CD4-positive, alpha-beta T cell treated with Interleukin-12 subunit alpha and Interleukin-12 subunit beta, for 1 hour (primary cell): ENCODE measurements at places on chromosomes 3 and 15.
A peak's percentile ranks its signal among the peaks of the same experiment; 100 is the strongest.

- DNase-seq: peak; percentile 64
Measured at GRCh38 chr15:78103406-78104118, 11.2 kb downstream of the SH2D7 start.

DNA sequence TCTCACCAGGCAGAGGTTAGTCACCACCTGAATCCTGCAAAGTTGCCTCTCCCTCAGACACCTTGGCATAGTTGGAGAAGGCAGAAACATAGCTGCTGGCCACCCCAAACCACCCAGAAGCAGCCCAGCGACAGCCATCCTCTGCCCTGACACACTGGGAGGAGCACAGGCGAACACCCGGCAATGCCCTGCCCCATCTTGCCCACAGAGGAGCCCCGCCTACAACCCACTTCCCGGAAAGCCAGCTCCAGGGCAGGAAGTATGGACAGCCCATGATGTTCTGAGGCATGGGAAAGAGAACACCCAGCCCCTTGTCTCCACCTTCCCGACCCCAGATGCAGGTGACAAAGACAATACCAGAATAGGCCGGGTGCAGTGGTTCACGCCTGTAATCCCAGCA, 12.6 kb upstream of the SHISA5 start:
- DNase-seq: no peak

DNA sequence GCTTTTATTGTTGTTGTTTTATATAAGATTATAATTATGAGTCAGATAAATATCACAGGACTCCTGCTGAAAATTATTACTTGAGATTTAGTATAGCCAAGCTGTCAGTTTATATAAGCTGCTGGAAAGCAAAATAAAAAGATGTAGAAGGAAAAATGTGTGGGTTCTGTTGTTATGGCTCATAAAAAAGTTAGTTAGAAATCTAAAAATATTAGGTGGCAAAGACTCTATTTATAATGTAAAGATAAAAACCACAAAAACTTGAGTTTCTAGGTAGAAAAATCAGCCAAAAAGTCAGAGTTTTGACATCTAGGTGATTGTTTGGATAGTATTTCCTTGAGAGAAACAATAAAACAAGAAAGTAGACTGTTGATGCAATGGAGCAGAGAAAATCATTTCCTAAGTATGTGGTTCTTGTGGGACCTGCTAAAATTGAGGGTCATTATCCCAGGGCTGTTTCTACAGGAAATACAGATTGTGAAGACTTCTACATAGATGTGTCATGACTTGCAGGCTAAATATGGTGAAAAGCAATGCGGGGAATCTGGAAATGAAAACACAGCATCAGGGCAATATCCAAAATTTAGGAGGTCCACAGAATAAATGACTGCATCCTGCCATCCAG, 1109.6 kb upstream of the CADM2 start:
- DNase-seq: no peak

- DNase-seq: no peak
Measured at GRCh38 chr3:170826047-170826446, 43.9 kb downstream of the RPL22L1 start.

GRCh38 chr3:135989242-135989641, 23.7 kb downstream of the PPP2R3A start:
- no peak for DNase-seq

DNA sequence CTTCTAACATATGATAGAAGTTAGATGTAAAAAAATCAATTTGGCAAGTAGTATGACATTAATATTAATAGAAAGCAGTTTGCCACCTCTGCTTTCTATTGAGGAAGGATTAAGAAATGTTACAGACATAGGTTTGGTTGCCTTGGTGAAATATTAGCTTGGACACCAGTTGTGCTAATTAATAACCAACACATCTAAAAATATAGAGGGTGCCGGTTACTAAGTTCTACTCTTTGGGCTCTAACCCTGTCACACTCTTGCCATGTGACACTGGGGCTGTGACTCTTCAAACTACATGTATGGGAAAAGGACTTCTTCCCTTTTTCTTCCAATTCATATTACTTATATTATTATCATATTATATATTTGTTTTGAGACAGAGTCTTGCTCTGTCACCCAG, 64.4 kb downstream of the TRIM71 start:
- DNase-seq: no peak

GRCh38 chr3:100424261-100424660, 22.9 kb downstream of the LNP1 start:
- DNase-seq: no peak

DNA sequence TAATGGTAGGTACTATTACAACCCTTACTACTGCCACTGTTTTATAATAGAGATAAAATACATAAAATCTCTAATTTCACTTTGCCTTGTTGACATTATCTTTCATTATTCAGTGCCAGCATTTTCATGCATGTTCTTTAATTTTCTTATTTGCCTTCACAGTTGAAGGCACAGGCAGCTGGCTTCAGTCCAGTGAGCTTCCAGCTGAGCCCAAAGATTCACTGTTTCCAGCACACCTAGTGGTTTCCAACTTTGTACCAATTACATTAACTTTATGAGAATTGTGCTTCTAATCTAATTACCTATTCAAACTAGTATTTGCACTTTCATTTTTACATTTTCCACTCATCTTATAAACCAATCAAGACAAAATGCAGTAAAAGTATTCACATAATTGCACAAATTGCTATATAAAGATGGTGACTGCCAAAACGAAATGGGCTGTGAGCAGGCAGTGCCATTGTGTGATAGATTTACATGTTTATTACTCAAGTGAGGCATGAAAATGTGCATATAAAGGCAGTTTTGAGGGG, 228.3 kb downstream of the MFSD1 start:
- DNase-seq: no peak

- no peak for DNase-seq
Measured at GRCh38 chr3:17770682-17771081, 28.3 kb upstream of the TBC1D5 start.

GRCh38 chr3:45603226-45603625, 8.7 kb downstream of the LIMD1 start:
- DNase-seq: no peak

GRCh38 chr3:144167634-144168033, 196.0 kb downstream of the DIPK2A start:
- DNase-seq: no peak

GRCh38 chr3:33312361-33312760, 35.1 kb downstream of the FBXL2 start:
- DNase-seq: no peak

GRCh38 chr3:172221547-172221946, 182.2 kb downstream of the FNDC3B start:
- no peak for DNase-seq

DNA sequence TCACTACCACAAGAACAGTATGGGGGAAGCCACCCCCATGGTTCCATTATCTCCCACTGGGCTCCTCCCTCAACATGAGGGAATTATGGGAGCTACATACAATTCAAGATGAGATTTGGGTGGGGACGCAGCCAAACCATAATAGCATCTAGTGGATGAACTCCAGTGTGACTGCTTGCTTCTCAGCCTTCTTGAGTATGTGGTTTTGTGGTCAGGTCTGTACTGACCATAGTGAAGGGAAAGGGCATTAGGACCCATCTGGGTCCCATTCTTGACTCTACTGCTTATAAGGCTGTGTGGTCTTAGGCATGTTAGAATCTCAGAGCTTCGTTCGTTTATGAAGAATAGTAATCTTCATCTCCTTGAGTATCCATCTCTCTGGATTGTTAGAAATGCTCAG, 81.4 kb downstream of the CGNL1 start:
- DNase-seq: no peak

- no peak for DNase-seq
Measured at GRCh38 chr3:35718921-35719320, 79.6 kb downstream of the ARPP21 start.

DNA sequence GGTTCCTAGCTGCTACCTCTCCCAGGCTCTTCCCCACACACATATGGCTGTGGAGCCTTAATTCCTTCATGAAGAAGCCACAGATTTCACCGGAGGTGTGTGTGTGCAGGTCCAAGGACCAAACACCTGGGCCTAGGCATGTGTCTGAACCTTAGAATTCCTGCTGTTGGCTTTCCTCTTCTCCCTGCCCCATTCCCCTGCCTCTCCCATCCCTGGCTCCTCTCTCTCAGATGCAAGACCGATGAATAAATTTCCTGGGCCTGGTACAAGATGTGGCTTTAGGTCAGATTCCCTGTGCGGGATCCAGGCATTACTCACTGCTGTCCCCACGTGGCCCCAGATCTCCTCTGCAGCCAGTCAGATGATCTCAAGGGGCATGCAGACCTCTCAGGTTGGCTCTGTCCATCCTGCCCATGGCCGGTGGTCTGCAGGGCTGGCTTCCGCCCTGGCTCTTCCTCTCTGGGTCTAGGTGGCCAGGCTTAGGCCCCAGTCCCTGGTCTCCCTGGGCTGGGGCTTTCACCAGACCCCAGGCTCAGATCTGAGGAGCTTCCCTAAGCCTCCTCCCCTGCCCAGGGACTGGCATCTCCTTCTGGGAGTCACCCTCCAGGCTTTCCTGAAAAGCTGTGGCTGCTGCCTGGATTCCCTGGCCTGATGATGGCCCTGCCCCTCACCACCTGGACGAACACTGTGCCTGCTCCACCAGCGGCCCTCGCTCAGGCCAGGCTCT, 20.5 kb downstream of the CCR9 start:
- no peak for DNase-seq

DNA sequence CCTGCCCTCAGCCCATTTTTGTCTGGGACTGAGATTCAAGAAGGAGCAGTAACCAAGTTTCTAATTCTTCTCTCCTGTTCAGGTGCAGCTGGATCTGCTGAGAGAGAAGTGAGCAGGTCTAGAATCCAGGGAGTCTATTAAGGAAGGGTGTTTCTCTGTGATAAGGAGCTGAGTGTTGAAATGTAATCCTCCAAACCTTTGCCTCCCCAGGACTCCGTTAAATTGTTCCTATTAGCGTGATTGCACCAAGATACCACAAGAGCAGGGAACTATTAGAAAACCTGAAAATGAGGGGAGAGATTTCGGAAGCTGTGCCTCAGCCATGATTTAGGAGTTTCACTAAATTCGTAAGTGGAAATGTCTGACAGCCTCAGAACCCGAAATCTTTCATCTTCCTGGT, 192.6 kb downstream of the EBLN2 start:
- no peak for DNase-seq

GRCh38 chr3:158127250-158128219, 17.6 kb downstream of the RSRC1 start:
- no peak for DNase-seq

DNA sequence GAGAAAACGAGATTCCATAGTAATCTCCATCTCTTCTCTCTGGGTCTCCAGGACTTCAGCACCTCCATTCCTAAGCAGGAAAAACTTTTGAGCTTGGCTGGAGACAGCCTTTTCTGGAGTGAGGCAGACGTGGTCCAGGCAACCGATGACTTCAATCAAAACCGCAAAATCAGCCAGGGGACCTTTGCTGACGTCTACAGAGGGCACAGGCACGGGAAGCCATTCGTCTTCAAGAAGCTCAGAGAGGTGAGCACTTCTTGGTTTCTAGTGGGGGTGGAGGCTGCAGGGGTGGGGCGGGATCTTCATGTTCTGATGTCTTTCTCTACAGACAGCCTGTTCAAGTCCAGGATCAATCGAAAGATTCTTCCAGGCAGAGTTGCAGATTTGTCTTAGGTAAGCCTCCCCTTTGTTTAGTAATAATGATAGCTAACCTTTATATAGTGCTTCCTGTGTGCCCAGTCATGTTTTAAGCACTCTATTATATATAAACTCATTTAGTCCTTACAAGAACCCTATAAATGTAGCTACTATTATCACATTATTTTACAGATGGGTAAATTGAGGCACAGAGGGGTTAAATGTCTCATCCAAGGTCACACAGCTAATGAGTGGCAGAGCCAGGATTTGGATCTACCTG, 35.0 kb upstream of the TATDN2 start:
- DNase-seq: no peak

DNA sequence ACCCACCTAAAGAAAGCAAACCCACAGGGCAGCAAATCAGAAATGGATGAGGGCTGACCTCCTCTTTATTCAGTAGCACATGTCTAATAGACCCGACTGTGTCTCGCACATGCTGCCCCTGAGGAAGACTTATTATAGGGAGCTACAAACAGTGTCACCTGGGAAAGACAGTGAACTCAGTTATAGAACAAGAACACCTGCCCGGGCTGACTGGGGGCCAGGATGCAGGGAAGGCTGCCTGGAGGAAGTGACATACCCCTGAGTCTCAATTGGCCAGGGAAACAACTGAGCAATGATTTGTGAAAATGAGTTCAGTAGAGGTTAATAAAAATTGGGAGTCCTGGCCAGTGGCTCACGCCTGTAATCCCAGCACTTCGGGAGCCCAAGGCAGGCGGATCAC, 78.7 kb upstream of the CGNL1 start:
- DNase-seq: no peak

DNA sequence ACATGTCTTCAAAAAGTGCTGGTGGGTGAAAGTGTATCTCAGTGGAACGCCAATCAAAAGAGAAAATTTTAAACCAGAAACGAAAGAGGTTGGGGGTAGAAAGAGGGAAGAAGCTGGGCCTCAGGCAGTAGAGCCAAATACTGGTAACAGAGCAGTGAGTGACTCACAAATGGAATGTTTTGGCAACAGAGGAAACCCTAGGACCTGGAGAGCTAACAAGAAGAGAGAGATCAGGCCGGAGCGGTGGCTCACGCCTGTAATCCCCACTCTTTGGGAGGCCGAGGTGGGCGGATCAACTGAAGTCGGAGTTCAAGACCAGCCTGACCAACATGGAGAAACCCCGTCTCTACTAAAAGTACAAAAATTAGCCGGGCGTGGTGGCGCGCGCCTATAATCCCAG, 450.8 kb upstream of the NAALADL2 start:
- no peak for DNase-seq

GRCh38 chr15:34914317-34914716, 55.2 kb downstream of the AQR start:
- no peak for DNase-seq

GRCh38 chr3:55486857-55487380, at the start of gene WNT5A:
WNT5A (minus strand) TSS chr3:55487306; CDS start chr3:55486985, 321 bp downstream.
- DNase-seq: no peak

DNA sequence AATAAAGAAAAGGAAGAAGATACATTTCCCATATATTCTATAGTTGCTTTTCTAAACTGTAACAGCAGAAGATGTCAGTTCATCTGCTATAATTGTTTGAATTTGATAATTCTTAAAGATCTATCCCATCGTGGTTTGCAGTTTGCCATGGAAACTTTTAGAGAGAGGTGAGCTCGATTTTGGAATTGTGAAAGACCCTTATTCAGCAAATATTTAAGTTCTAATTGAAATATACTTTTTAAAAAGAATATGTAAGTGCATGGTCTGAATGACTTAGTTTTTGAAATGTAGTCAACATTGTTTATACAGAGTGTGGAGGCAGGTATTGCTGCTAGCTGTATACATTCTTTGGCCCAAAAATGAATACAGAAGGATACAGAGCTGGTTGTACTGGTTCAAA, 127.7 kb downstream of the PDE8A start:
- DNase-seq: no peak

GRCh38 chr3:74080056-74080461, 455.3 kb upstream of the PDZRN3 start:
- no peak for DNase-seq
